ENCODE measurements at places on chromosomes 5 and 9.

GRCh38 chr9:928363-929042 lies 48.0 kb upstream of the DMRT3 start:
- no peak for DNase-seq

DNA sequence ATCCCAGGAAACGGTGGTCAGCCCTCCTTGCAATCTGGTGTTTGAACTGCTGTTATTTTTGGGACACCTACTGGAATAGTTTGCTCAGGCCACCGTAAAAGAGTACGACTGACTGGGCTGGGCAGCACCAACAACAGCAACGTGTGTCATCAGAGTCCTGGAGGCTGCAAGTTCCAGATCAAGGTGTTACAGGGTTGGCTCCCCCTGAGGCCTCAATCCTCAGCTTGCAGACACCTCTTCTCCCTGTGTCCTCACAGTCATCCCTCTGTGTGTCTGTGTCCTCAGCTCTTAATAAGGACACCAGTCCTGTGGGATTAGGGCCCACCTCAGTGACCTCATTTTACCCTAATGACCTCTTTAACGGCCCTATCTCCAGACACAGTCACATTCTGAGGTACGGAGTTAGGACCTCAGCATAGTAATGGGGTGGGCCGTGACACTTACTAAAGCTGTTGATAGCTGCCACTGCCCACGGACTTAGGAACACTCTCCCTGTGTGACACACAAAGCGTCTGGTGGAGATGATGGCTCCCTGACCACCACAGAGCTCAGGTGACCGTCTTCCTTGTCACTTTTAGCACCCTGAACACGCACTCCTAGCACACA lies 16.8 kb downstream of the GLT6D1 start:
- no peak for DNase-seq

DNA sequence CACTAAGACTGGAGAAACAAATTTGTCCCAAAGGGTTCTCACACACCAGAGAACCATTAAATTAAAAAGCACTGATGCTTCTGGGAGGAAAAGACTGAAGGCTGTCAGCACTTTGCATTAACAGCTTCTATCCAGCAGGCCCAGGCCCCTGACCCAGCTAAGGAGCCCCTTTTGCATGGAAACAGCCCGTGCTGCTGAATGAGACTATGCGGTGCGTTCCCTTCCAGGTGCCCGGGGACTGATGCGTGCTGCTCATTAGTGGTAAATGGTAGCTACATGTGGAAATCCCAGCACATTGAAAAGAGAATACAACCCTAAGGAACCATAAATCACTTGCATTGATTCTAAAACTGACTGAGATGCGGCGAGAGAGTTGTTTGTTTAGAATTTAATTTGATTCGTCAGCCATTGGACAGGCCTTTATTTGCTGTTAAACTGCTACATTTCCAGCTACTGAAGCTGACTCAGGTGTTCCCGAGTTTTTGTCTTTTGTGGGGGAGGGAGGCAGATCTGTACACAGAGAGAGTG lies 351.0 kb upstream of the SLC24A2 start:
- no peak for DNase-seq

GRCh38 chr9:137705443-137705863 lies 86.6 kb downstream of the EHMT1 start:
- DNase-seq, result no peak

GRCh38 chr9:71302776-71303175 lies 181.4 kb upstream of the TRPM3 start:
- peak; percentile 26 for DNase-seq

DNA sequence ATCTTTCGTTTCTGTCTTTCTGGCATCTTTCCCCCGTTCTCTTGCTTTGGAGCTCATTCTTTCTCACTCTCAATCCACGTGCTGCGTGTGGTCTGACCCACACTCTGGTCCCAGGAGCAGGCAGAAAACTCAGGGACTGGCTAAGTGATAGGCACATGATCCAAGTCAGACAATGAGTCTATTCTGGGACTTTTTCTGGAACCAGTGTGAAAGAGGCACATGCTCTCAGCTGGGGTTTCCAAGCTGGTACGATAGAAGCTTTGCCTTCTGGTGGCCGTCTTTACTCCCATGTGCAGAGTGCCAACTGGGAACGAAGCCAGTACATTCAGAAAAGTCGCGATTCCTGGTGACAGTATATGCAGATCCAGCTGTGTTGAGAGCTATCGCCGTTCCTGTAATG lies 94.4 kb downstream of the PDZD2 start:
- DNase-seq, result no peak

GRCh38 chr5:135593886-135594285 lies 15.1 kb upstream of the CXCL14 start:
- no peak for DNase-seq

- DNase-seq, result no peak
Measured at GRCh38 chr5:167872791-167873190, 418.7 kb upstream of the WWC1 start.

GRCh38 chr9:132908635-132909034 lies 29.9 kb downstream of the SPACA9 start:
- no peak for DNase-seq
